ENCODE measurements at places on chromosomes 2 and 18. TPM values are rescaled to one million over a fixed set of nuclear protein-coding genes. Genes with fewer than 3 reads are reported as not detected.

The ARID5A gene
- 10.4 TPM for polyA plus RNA-seq

DNA sequence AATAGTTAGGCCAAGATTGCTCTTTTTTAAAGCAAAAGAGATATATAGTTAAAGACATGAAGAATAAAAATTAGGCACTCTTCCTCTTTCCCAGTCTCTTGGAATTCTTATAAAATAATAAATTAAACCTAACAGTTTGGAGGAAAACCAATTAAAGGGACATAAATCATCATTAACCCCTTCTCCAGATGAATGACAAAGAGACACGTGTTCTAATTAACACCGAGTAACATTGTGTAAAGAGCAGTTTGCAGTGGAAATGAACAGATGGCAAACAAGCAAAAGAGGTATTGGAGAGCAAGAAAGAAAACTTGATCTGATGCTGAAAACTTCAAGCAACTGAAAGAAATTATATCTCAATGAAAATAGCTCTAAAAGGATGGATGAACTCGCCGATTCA lies 48.4 kb downstream of the BCL2 start:
- DNase-seq, result no peak

GRCh38 chr2:150012986-150013385 lies 425.4 kb upstream of the MMADHC start:
- no peak for DNase-seq

The ABHD3 gene
- polyA plus RNA-seq, result 16.3 TPM

The RPRM gene
- polyA plus RNA-seq, result 29.6 TPM

- DNase-seq, result no peak
Observed at GRCh38 chr18:22337833-22338232, 79.9 kb downstream of the CTAGE1 start.

DNA sequence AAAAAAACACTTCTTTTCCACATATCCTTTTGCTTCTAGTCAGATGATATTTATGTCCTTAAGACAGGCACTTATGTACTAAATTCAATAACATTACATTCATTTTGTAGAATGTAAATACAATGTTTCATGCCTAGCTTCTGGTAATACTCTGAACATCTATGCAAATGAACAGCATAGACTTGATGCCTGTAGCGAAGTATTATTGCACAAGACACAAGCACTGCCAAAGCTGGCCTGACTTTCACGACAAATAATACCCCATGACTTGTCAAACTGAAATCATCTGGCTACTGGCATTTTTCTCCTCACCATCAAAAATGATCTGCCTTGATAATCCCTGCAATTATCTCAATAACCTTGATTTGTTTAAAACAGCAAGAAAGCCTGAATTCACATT lies 101.3 kb downstream of the L3MBTL4 start:
- DNase-seq, result no peak

GRCh38 chr2:198873503-198874471 lies 584.0 kb downstream of the SATB2 start:
- DNase-seq, result no peak

DNA sequence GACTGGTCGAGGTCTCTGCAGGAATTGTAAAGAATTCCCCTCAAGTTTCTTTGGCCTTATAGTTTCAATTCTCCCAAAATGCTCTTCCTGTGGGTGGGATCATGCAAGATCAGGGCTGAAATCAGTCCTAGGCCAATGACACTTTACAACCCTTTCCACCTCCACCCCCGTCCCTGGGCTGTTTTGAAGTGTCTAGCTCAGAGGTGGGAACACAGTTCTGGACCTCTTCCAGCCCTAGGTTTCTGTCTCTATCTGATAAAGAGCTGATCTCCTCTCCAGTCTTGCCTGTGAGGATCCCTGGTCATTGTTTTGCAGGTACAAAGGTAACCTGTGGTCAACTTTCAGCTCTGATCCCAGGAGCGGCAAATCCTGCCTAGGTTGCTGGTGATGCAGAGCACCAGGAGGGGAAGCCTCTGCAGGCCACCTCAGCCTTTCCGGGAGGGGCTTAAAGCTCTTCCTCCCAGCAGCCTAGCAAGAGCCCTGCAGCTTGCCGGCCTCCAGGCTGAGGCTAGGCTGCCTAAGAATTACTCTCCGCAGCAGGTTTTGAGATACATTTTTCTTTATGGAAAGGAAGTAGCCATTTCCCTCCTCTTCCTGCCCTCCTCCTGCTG lies 69.8 kb upstream of the WIPF1 start:
- DNase-seq, result no peak

DNA sequence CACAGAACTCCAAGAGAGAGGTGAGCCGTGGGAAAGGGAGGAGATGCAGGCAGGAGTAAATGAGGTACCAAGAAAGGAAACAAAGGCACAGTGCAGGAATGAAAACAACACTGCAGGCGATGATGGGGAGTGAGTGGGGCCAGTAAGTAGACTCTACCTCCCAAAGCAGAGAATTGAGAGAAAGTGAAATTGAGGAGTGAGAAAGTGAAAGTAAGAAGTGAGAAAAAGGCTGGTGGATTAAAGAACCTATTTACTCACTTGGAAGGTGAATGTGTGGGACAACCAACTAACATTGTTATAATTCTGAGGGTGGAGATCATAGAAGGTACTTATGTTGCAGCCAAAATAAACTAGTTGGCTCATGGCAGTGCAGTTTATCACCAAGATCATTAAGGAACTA lies 193.1 kb upstream of the TMEM200C start:
- no peak for DNase-seq

DNA sequence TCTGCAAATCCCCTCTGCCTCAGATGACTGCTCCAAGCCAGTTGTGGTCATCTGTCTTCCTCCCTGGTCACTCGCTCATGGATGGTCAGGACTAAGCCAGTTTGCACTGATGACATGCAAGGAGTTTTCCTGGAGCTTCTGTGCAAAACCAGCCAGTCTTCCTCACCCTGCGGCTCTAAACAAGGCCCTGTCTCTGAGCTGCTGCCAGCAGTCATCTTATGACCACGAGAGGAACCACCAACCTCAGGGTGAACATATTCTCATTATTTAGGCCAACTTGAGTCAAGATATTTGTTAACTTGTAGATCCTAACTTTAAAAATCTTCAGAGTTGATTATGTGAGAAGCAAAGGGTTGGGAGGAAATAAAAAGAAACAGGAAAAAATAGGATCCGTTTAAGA lies 119.9 kb upstream of the CAB39 start:
- DNase-seq, result no peak

The ADCYAP1 gene
- 29.7 TPM for polyA plus RNA-seq

Measured in brain (organoid and tissue), 16 donors.